CD4-positive, alpha-beta memory T cell (primary cell): ENCODE measurements at places on chromosomes 13 and 19.

GRCh38 chr13:48575031-48575430 is 42.2 kb upstream of the RCBTB2 start:
- no peak for DNase-seq

DNA sequence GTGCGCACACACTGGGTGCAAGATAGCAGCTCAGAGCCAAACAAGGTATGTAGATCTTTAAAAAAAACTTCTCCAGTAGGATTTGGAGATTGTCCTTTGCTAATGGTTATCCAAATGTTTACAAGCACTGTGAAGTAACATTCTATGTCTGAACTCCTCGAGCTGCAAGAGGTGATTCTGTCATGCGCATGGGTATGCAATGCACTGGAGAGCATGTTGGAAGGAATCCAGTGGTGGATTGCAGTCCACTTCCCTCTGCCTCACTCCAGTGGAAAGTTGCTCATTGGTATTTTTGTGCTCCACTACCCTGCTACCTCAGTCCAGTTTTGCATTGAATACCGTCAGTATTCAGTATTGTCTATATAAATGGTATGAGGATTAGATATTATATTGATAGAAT is 132.1 kb downstream of the ATP8A2 start:
- no peak for DNase-seq

- no peak for DNase-seq
Observed at GRCh38 chr13:81683521-81683920, 1342.6 kb upstream of the SPRY2 start.

DNA sequence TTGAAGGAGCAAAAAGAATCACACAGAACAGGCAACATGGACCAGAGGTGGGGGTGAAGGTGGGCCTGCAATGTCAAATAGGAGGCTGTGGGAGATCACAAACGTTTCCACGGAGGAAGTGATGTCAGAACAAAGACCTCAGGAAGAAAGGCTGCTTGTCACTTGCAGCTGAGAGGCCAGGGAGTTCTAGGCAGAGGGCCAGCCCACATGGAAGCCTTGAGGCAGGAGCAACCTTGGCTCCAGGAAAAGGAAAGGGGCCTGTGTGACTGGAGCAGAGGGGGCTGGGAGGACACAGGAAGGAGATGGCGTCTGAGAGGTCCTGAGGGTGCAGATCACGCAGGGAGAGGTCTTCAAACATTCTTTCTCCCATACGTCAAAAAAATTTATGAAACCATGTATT is 16.3 kb downstream of the ZNF160 start:
- no peak for DNase-seq

- no peak for DNase-seq
Observed at GRCh38 chr19:35521124-35521743, 6.9 kb downstream of the SBSN start.

DNA sequence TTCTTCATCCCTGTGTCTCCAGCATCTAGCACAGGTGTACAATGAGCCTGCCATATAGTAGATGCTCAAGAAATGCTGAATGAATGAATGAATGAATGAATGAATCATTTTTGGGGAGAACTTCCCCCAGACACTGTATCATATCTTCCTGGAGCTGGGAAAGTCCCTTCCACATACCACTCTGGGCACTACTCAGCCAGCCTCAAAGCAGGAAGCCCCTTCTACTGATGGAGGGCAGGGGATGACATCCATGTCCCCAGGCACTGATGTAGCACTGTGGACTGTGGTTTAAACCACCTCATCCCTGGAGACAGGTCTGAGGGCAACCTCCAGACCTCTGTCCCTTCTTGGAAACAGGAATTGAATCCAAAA is 4.8 kb downstream of the GNA15 start:
- DNase-seq: no peak

DNA sequence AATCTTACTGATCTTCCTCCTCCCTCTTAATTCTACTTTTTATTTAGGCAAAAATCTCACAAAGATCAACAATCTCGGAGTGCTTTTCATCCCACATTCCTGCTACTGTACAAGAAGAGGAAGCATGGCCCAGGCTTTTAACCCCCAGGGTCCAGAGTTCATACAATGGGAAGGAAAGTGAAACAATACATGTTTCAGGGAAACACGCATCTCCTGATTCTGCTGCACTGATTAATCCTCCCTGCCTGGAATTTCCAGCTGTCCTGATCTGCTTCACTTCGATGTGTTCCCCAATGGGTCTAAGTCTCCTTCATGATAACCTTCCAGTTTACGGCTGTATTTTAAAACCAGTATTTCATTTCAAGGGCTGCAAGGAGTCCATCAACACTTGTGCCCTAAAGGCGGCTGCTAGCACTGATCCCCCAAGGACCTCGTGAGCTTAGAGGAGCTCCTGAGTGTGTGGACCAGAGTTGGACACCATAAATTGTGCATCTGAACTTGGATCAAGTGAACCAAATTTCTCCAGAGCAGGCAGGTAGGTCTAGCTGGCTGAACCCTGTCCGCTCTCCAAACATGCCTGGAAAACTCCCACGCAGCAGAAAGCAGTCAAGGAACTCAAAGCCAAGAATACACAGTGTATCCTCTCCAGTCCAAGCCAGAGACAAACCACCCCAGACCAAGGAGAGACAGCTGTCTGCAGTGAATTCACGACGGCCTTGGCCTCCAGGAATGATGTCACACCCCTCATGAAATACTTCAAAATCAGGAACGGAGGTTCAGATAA is 44.3 kb downstream of the COL4A1 start:
- DNase-seq: no peak

DNA sequence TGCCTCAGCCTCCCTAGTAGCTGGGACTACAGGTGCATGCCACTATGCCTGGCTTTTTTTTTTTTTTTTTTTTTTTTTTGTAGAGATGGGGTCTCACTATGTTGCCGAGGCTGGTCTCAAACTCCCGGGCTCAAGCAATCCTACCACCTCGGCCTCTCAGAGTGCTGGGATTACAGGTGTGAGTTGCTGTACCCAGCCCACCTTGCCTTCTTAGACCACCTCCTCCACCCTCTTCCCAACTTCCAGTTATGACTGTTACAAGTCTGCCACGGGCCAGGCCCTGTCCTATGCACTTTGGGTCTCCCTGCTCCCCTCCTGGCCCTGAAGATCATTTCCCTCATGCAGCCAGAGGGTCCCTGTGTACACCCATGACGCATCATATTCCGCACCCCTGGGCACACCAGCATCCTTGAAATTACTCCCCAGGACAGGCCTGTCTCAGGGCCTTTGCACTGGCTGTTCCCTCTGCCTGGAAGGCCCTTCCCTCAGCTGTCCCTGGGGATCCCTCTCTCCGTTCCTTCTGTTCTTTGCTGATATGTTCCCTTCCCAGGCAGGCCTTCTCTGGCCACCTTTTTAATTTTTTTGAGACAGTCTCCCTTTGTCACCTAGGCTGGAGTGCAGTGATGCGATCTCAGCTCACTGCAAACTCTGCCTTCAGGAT is 3.0 kb downstream of the LGALS4 start:
- no peak for DNase-seq

- DNase-seq: no peak
Observed at GRCh38 chr13:59166174-59166573, 997.6 kb downstream of the DIAPH3 start.

DNA sequence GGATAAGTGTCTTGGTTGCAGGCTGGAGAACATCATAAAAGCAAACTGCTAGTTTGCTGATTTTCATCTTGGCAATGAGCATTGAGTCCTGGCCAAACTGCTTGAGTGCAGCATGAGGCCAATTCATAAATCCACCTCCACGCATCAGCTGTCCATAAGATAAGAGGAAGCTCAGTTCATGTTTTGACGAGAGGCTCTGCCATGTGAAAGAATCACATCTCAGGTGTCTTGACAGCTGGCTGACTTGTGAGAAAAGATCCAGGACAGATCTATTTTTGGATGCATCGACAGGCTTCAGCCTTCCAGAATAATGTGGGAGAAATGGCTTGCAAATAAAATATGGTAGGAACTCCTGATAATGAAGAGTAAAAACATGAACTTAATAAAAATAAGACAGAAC is 5.4 kb upstream of the ZNF682 start:
- DNase-seq: no peak

- no peak for DNase-seq
Observed at GRCh38 chr13:63490149-63490548, 2074.5 kb upstream of the PCDH20 start.

DNA sequence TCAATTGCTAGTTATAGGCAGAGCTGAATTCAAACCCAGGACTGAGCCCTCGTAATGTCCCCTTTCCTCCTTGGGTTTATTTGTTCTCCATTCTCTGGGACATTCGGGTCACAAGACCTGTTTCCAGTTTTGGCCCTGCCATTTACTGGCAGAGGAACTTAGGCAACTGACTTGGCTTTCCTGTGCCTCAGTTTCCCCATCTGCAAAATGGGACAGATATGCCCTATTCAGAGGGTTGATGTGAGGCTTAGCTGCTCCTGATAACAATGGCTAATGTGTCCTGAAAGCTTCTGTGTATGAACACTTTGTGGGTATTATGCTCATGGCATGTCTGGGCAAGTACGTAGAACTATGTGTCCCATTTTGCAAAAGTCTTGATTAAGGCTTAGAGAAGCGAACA is 996 bp downstream of the ZNF524 start:
- DNase-seq: no peak

- no peak for DNase-seq
Observed at GRCh38 chr19:17602872-17603510, 47.5 kb downstream of the COLGALT1 start.

- no peak for DNase-seq
Observed at GRCh38 chr13:26475176-26476110, 82.0 kb upstream of the WASF3 start.

DNA sequence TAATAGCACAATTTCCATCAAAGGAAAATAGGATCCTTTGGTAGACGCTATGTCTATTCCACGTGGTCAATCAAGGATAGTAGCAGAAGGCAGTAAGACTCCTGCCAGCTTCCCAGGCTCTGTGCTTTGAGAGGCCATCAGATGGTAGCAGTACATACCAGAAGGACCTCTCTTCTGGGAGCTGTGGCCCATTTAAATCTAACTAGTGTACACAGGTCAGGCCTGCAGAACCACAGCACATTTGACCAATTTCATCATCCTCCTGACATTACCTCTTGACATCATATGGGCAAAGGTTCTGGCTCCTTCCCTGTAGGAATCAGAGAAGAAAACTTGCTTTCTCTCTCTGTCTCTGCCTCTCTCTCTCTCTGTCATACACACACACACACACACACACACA is 229.6 kb upstream of the HTR2A start:
- no peak for DNase-seq

- DNase-seq: peak; percentile 91
Observed at GRCh38 chr19:510606-511100, 3.4 kb downstream of the TPGS1 start.

- no peak for DNase-seq
Observed at GRCh38 chr13:72889495-72889894, 107.6 kb downstream of the PIBF1 start.

GRCh38 chr13:80348314-80348713 is 7.4 kb upstream of the SPRY2 start:
- no peak for DNase-seq

GRCh38 chr19:46624958-46625661 is at the start of gene PTGIR:
TSS of gene PTGIR (minus strand) at chr19:46625089. CDS start at chr19:46624225, 864 bp downstream.
- DNase-seq: no peak

DNA sequence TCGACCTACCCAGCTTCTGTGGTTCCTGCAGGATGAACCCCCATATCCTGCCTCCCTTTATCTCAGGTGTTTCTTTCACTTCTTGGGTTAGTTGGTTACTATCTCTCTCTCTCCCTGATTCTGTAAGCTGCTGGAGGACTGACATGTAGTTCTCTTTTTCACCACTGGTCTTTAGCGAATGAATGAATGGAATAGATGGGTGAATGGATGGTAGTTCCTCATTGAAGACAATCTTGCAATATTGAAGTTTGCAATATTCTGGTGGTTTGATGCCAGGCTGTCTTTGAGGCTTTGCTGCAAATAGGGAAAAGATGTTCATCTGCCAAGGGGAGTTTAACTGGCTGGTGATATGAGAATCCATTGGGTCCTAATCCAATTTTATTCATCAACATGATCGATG is 120.2 kb downstream of the UBL3 start:
- DNase-seq: no peak

- DNase-seq: no peak
Observed at GRCh38 chr13:25945596-25945995, 106.2 kb downstream of the SHISA2 start.

DNA sequence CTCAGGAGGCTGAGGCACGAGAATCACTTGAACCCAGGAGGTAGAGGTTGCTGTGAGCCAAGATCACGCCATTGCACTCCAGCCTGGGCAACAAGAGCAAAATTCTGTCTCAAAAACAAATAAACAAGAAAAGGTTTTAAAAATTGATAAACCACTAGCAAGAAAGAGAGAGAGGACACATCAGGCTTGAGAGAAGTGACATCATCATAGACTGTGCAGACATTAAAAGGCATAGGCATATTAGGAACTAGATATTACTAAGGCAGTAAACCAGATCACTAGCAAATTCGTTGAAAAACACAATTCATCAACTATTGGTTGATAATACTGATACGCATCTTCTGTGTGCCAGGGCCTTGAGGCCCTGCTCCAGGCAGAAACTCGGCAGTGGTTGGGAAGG is 7.7 kb downstream of the A1BG start:
- DNase-seq: no peak

- DNase-seq: no peak
Observed at GRCh38 chr13:94917824-94918223, 205.5 kb upstream of the SOX21 start.

- no peak for DNase-seq
Observed at GRCh38 chr13:98410612-98411011, 166.3 kb downstream of the STK24 start.

GRCh38 chr19:10418235-10418484 is 2.2 kb upstream of the PDE4A start:
- no peak for DNase-seq

DNA sequence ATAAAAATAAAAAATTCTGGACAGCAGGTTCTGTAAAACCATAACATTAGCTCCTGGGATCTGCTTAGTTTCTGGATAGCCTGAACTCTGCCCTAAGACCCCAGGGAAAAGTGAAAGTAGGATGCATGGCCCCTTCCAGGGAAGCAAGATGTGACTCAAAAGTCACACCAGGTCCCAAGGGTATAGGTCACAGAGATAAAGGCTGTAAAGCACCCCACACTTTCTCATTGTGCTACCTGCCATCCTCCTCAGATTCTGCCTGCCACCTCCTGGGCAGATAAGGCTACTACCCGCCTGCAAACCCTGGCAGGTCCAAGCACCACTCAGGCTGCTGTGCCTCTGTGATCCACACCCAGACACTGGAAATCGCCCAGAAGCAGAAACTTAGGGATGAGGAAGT is 20.6 kb downstream of the FFAR2 start:
- DNase-seq: peak; percentile 71

DNA sequence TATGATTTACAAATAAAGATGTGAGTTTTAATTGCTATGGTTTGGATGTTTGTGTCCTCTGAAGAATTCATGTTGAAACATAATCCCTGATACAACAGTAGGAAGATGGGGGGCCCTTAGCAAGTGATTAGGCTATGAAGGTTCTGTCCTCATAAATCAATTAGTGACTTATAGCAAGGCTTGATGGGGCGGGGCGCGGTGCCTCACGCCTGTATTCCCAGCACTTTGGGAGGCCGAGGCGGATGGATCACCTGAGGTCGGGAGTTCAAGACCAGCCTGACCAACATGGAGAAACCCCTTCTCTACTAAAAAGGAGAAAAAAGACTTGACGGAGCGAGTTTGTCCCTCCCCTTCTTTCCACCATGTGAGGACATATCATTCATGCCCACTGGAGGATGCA is 2486.5 kb upstream of the PCDH20 start:
- no peak for DNase-seq

GRCh38 chr19:1952635-1953034 is 11.7 kb downstream of the CSNK1G2 start:
- no peak for DNase-seq

GRCh38 chr19:18086590-18087138 is at the start of gene IL12RB1:
TSS of gene IL12RB1 (minus strand) at chr19:18086934. CDS start at chr19:18086823, 111 bp downstream.
- DNase-seq: peak; percentile 67
